ENCODE measurements at places on chromosomes 2 and 18. TPM values are rescaled to one million over a fixed set of nuclear protein-coding genes. Genes with fewer than 3 reads are reported as not detected.
A peak's percentile ranks its signal among the peaks of the same experiment; 100 is the strongest.

GRCh38 chr2:101883860-101884259, 107.9 kb upstream of the IL1R2 start:
- H3K4me3 ChIP-seq = no peak overlapping the region
- H3K27me3 ChIP-seq = no peaks in the 10 kb centered on the region
- H3K4me1 ChIP-seq = peaks cover 17% of the 10 kb centered on the region
- peak overlapping the region; percentile 61 for H3K27ac ChIP-seq
- H3K36me3 ChIP-seq = peaks cover 47% of the 10 kb centered on the region
- DNase-seq = peak; percentile 74

- DNase-seq = no peak
- H3K36me3 ChIP-seq = no peaks in the 10 kb centered on the region
- no peak overlapping the region for H3K4me3 ChIP-seq
- no peak overlapping the region for H3K27ac ChIP-seq
Observed at GRCh38 chr2:174919947-174920595, 85.1 kb downstream of the CHN1 start.

- peaks cover 64% of the 10 kb centered on the region for H3K4me1 ChIP-seq
- DNase-seq = peak; percentile 75
- H3K27ac ChIP-seq = peak overlapping the region; percentile 57
- no peak overlapping the region for H3K4me3 ChIP-seq
Observed at GRCh38 chr2:105929516-105929915, 184.8 kb downstream of the NCK2 start.

DNA sequence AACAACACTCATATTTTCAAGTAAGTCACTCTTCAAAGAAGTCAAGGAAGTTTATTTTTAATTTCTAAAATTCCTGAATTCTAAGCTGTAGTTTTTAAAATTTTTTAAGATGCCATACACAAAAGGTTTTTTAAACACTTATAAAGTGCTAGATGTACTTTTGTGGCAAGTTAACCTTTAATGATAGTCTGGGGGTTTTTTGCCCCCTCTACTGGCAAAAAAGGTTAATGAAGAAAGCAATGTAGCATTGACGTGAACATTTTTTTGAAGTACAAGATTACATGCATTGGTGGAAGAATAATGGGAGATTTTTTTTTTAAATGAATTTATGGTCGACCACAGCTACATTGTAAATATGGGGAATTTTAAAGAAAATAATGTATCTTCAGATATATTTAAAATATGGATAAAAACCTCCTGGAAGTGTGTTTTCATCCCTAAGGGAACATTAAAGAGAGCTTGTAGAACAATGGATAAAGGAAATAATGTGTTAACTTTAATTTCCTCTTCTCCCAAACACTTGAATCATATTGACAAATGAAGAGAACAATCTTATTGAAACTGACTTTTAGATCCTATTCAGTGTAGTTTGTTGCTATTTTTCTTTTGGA, 12.6 kb downstream of the ITPRID2 start:
- no peak overlapping the region for H3K4me3 ChIP-seq
- H3K27me3 ChIP-seq = no peaks in the 10 kb centered on the region
- no peak overlapping the region for H3K27ac ChIP-seq
- H3K4me1 ChIP-seq = peaks cover 23% of the 10 kb centered on the region

KCNE4 gene
- total RNA-seq = not detected

DNA sequence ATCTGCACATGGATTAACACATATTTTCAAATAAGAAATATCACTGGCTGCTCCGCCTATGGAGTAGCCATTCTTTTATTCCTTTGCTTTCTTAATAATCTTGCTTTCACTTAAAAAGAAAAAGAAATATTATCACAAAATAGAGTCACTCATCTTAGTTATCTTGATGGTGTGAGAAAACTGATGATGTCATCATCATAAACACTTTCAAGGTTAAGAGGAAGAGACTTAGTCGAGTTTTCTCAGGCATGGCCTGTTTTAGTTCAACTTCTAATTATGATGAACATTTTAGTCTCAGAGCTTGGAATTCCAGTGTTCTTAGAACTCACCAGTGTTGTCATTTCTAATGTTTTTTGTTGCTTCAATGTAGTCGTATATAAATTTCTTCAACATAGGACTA, 506.1 kb downstream of the PTPRM start:
- no peak overlapping the region for H3K27ac ChIP-seq
- H3K36me3 ChIP-seq = no peaks in the 10 kb centered on the region
- H3K27me3 ChIP-seq = no peaks in the 10 kb centered on the region
- no peak for DNase-seq
- no peak overlapping the region for H3K4me3 ChIP-seq

DNA sequence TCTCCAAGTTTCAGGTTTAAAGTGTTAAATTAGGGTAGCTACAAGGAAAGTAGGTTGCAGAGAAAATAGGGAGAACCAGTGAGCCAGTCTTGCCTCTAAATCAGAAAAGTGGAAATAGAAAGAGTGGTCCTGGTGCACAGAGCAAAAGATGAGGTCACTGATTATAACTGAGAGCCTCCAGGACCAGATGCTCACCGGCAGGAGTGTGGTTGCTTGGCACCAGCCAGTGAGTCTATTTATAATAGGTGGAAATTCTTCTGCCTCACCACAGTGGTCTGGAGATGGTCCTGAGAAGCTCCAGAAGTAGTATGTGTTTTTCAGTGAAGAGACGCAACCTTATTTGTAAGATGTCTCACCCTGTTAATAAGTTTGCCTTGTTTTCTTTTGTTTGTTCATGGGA, 373.9 kb upstream of the KCNJ3 start:
- H3K4me1 ChIP-seq = no peaks in the 10 kb centered on the region
- H3K27me3 ChIP-seq = no peaks in the 10 kb centered on the region
- no peaks in the 10 kb centered on the region for H3K36me3 ChIP-seq
